ENCODE measurements at places on chromosomes 7 and 10.

DNA sequence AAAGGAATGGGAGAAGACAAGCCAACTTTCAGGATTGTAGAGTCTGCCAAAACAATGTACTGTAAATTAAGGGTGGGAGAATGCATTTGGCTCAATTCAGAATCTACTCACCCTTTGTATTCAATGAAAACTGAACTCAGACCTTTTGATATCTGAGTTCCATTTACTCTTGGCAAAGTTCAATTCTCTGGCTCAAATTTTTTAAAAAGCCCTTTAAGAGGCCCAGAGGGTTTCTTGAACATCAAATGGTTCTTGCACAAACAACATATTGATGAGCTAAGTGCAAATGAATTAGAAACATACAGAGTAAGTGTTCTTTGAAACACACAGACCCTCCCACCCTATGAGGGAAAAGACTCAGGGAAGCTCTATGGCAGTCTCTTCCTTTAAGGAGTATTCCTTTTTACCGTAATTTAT is 5.2 kb upstream of the XPNPEP1 start:
- DNase-seq, result no peak

DNA sequence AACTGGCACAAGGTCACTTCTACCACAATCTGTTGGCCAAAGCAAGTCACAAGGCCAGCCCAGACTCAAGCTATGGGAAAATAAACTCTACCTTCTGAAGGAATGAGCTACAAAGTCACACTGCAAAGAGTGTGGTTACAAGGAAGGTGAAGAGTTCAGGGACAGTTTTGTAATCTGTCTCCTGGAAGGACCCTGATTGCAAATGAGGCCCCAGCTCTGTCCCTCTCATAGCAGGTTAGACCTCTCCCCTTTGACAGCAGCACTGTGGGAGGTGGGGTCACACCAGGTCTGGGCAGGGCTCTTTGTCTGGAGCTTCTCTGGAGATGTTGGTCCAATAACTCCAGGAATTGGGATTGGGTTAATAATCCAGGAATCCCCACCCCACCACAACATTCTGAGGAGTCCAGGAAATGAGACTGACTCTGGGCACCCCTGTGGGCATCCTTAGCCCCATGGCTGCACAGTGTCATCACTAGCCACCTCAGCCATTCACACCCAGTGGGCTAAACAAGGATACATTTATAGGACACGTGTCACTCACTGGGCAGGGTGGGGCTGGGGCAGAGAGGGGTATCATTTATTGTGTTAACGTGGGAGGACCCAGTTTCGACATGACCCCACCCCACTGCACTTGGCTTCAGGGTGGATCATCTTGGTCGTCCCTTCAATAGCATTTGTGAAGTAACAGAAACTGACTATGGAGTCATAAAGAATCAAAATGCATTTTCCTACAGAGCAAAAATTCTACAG is 23.7 kb upstream of the C10orf105 start:
- no peak for DNase-seq

GRCh38 chr7:124059375-124059774 is 26.5 kb upstream of the TMEM229A start:
- DNase-seq, result no peak

- DNase-seq, result no peak
Observed at GRCh38 chr10:33566001-33566400, 231.5 kb upstream of the NRP1 start.

DNA sequence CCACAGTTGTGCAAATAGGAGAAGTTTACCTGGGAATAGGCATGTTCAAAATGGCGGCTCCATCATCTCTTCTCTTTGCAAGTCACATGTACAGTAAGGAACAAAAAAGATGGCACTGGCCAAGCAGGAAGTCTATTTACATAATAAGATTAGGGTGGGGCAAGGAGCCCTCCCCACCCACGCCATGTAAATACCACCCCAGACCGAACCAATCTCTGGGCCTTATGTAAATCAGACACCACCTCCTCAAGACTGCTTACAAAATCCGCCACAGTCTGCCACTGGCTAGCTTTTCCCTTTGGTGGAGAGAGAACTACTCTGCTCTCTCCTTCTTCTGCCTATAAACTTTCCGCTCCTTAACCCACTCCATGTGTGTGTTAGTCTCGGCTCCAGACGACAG is 1496.3 kb downstream of the REEP3 start:
- no peak for DNase-seq

GRCh38 chr10:63684257-63684936 is 163.2 kb downstream of the REEP3 start:
- DNase-seq, result no peak

GRCh38 chr7:103148131-103148993 is 537 bp downstream of the NAPEPLD start:
- no peak for DNase-seq

DNA sequence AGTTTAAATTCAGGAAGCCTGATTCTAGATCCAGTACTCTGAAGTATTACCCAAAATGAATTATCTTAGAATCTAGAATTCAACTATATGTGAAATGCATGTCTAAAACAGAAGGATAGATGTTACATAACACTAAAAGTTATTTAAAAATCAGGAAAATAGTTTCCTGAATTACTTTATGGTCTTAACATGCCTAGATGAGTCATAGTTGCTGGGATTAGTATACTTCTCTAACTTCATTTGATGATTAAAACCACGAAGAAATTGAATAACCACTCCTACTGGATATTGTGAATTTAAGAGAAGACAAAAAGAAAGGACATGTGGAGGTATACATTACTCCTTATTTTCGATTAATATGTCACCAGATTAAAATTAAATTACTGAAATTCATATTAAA is 65.5 kb downstream of the ATAD1 start:
- DNase-seq, result no peak

- no peak for DNase-seq
Observed at GRCh38 chr10:104589431-104589830, 51.7 kb upstream of the SORCS3 start.

- no peak for DNase-seq
Observed at GRCh38 chr10:62433181-62433692, 59.1 kb downstream of the ZNF365 start.

- no peak for DNase-seq
Observed at GRCh38 chr10:5560817-5561703, 36.3 kb downstream of the CALML3 start.

DNA sequence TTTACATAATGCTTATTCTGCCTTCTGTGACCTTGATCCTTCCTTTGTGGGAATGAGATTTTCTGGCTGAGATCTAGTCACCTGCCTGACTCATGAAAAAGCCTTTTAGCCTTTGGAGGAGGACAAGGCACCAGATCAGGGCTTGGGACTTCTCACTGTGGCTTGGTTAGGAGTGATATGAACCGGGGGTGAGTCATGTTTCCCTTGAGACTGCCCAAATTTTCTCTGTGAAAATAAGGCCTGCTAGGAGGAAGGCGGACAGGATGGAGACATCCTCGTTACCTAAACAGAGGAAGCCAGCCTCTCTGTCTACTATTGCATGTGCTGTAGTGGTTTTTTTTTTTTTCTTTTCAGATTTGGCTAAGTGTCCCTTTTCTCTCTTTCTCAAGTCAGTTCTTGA is 57.8 kb downstream of the EVX1 start:
- no peak for DNase-seq

- DNase-seq, result no peak
Observed at GRCh38 chr7:135509589-135509838, 388 bp downstream of the CNOT4 start.

- DNase-seq, result no peak
Observed at GRCh38 chr10:62811159-62811875, 4.8 kb downstream of the EGR2 start.

GRCh38 chr7:96219378-96220130 is 102.3 kb downstream of the SLC25A13 start:
- no peak for DNase-seq

DNA sequence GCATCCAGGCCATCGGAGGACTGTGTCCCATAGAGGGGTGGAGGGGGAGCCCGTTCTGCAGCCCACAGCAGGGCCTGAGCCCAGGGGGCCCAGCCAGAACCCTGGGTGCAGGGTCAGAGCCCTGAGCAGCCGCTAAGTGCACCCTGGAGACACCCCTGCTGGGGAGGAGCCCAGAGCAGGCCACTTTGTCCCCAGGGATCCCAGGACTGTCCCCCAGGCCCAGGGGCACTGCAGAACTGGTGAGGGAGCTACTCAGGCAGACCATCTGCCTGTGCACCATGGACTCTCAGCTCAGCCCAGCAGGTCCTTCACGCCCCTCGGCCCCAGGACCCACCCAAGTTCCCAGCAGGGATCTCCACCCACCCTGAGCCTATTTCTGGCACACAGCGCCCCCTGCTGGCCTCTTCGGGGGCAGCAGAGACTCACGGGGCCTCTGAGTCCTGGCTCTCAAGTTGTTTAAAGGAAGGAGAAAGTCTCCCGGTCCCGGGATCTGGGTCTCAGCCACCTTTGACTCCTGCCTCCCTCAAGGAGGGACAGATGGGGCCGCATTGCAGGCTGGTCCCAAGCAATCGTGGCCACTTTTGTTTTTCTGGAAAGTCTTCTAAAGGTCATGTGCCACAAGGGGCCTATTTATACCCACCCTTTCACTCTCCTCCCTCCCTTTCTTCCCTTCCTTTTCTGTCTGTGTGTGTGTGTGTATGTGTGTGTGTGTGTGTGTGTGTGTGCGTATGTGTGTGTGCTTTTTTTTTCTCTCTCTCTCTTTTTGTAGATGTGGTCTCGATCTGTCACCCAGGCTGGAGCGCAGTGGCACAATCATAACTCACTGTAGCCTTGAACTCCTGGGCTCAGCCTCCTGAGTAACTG is 90.3 kb downstream of the MYL10 start:
- peak; percentile 42 for DNase-seq

- DNase-seq, result no peak
Observed at GRCh38 chr10:75779276-75779675, 347.9 kb downstream of the LRMDA start.

GRCh38 chr7:36526863-36527548 is 137.3 kb downstream of the ANLN start:
- no peak for DNase-seq

DNA sequence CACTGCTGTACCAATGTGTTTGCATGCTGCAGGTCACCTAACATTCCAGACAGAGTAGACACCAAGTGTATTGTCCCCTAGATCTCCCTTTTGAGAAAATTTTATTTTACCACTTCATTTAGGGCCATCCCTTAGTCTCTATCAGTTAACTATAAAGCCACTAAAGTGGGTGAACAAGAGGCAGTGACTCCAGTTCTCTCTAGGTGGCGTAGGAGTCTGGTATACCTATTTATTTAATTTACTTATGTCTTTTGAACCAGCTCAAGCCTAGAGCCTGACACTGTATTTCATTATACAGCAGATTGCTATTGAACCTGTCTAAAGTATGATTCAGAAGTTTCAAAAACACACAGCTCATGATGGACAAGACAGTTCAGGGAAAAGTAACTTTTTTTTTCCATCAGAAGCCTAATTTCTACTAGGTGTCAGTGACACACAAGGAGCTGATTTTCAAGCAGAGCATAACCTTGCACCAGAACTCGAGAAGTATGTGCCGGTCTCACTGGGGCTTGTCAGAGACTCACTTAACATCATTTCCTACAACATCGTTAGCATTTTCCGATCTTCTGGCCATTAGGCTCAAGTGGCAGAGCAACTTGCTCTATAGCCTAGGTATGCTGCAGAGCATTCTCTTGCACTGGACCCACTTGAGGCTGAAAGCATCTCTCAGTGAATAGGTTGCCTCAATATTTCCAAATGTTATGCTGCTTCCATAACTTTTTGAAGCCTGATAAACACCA is 175.4 kb downstream of the CDC14C start:
- DNase-seq, result no peak

GRCh38 chr7:138126928-138127327 is 50.7 kb downstream of the AKR1D1 start:
- DNase-seq, result no peak

DNA sequence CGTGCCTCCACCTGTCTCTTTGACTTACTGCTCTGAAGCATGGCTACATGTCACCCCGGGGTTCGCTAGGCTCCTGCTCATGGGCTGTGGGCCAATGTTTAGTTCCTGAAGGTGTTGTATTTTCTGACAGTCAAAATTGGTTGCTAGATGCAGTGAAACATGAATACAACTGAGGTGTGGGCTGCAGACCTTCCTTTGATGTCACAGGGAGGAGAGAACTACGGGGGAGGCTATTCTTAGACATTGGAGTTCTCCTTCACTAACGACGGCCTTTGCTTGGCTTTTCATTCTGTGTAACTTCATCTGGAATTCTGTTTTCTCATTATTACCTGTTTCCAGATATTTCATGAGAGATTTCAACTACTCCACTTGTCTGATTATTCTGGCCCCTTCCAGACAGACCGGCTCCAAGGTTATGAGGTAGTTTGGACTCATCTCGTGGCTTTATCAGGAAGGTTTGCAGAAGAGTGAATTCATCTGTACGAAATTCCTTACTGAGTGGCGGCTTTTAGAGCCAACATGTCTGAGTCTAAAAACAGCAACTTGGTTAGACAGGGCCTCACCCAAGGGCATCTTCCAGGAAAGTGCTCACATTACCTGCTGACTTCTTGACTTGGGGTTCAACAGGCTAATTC is 774.7 kb downstream of the SUGCT start:
- DNase-seq, result no peak

- DNase-seq, result no peak
Observed at GRCh38 chr10:70074165-70074564, 21.5 kb downstream of the MACROH2A2 start.
